ENCODE measurements at places on chromosomes 1 and 21. TPM values are rescaled to one million over a fixed set of nuclear protein-coding genes. Genes with fewer than 3 reads are reported as not detected.
A peak's percentile ranks its signal among the peaks of the same experiment; 100 is the strongest.

DNA sequence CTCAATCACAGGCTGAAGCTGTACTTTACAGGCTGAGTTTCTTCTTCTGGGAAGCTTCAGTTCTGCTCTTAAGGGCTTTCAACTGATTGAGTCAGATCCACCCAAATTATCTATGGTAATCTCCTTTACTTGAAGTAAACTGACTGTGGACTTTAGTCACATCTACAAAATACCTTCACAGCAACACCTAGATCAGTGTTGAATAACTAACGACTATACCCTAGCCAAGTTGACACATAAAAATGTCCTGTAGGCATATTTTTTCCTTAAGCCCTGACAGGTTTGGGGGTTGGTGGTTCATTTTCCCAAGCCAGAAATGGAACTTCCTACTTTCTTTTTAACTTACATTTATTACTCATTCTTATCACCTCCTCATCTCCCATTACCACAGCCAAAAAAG lies 42.9 kb upstream of the PRKACB start:
- no peak for DNase-seq

DNA sequence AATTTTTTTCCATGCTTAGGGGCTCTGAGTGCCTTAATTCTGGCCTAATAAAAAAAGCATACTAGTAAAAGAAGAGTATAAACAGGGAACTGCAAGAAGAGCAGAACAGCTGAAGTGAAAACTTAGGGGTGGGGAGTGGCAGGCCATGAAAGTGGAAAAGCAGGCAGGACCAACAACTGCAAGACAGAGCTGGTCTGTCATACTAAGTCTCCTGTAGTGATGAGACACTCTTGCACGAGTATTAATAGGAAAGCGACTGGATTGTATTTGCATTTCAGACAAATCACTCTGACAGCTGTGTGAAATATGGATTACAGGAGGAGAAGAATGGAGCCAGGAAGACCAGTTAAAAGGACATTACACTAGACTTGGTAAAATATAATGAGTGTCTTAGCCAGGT lies 449.9 kb downstream of the NUF2 start:
- DNase-seq = no peak

DNA sequence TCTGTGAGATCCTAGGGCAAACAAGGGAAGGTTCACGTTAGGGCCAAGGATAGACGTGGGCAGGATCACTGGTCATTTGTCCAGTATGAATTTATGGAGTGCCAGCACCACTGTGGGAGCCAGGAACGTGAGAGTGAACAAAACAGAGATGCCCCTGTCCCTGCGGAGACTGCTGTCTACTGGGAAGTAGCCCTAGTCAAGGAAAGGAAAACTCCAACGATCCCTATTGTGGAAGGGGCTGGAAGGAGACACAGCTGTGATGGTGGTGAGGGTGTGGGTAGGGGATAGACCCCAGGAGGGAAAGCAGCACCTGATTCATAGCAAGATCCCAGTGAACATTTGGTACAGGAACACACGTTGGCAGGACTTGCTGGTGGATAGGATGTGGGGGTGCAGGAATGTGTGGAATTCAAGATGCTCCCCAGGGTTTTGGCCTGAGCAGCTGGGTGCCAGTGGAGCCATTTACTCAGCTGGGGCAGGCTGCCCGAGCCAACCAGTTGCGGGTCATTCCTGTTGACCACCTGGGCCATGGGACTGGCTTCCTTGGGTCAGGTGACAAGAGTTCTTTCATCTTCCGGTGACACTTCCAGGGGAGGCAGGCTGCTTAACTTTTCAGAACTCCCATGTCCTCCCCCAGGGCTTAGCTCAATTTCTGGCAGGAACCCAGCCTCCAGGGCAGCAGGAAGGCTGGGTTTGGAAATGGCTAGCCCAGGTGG lies 1.2 kb upstream of the ATP13A2 start:
- no peak for DNase-seq

DNA sequence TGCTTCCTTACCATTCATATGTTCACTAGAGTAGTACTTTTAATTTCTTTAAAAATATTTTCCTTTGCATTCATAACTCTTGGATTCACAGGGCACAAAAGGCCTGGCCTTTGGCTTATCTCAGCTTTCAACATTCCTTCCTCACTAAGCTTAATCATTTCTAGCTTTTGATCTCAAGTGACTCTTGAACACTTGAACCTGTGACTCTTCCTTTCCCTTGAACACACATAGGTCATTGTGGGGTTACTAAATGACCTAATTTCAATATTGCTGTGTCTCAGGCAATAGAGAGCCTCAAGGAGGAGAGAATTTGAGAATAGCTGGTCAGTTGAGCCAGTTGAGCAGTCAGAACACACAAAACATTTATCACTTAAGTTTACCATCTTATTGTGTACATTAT lies 49.9 kb downstream of the COL11A1 start:
- no peak for DNase-seq

DNA sequence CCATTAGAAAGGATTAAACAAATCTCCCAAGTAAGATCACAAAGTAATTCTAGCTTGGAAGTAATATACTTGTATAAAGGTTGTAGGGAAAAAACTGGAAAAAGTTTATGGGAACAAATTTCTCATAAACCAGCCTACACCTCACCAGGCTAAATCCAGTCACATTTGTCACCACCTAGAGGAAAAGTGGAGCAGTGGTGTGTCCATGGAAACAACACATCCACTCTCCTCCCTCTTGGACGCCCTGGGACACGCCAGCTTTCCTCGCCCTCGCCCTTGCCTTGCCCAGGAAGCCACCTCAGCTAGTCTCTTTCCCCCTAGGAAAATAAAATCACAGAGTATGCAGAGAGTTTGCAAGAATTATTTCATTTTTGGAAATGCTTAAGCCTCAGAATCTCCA lies 2.2 kb downstream of the PALMD start:
- no peak for DNase-seq

GRCh38 chr1:212700223-212700891 lies 717 bp upstream of the BATF3 start:
- peak; percentile 37 for DNase-seq

The CRYAA gene
- total RNA-seq = not detected

DNA sequence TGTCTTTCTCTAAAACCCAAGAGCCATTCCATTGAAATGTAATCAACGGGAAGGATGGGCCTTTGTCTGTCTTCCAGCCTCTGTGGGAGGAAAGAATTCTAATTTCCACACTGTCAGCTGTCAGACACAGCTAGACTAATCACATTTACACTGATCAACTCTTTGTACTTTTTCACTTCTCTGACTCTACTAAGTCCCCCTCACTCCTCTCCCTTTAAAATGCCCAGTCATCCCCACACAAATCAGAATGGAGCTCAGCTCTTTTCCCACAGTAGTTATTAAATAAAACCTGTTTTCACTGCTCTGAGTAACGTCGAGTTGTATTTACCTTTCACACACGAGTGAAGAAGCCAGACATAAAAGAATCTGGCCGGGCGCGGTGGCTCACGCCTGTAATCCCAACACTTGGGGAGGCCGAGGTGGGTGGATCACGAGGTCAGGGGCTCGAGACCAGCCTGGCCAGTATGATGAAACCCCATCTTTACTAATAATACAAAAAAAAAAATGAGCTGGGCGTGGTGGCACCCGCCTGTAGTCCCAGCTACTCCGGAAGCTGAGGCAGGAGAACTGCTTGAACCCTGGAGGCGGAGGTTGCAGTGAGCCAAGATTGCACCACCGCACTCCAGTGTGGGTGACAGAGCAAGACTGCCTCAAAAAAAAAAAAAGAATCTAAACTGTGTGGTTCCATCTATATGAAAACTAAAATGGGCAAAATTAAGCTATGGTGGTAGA lies 13.3 kb downstream of the ZBTB8OS start:
- no peak for DNase-seq

DNA sequence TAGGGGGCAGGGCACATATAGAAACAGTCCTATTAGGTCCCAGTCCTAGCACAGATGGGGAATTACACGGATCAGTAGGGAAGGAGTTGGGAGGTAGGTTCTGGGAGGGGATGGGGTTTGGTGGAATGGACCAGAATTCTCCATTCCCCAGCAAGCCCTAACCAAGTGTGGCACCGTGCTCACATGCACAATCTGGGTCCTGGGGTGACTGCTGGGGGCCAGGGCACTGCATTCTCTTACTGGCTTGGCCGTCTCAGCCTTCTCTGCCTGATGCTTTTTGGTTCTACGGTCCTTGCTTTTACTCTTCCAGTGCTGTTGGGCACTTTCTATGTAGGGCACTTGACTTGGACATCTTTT lies 53.9 kb downstream of the NENF start:
- DNase-seq = no peak

The KMO gene
- not detected for total RNA-seq

- DNase-seq = no peak
Observed at GRCh38 chr1:27339213-27339612, 2.6 kb upstream of the SYTL1 start.

The KLF17 gene
- total RNA-seq = not detected

- DNase-seq = no peak
Observed at GRCh38 chr1:118881751-118882150, 106.4 kb downstream of the TBX15 start.

The RAB3B gene
- 0.05 TPM for total RNA-seq

The PEA15 gene
- total RNA-seq = 71.2 TPM

DNA sequence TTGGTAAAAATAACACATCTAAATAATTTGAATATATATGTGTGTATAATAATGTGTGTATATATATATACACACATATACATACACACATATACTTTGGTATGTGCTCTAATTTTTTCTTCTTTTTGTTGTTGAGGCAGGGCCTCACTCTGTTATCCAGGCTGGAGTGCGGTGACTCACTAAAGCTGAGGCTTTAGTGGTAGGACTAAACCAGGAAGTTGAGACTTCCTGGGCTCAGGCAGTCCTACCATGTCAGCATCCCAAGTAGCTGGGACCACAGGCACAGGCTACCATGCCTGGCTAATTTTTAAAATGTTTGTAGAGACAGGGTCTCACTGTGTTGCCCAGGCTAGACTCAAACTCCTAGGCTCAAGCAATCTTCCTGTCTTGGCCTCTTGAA lies 46.7 kb upstream of the CXADR start:
- DNase-seq = no peak

The ITGB2 gene
- 294 TPM for total RNA-seq

The ALPL gene
- total RNA-seq = not detected

The OR2L8 gene
- not detected for total RNA-seq

The NTRK1 gene
- total RNA-seq = 49.8 TPM

The PGLYRP4 gene
- total RNA-seq = not detected

The ECE1 gene
- total RNA-seq = 139 TPM

DNA sequence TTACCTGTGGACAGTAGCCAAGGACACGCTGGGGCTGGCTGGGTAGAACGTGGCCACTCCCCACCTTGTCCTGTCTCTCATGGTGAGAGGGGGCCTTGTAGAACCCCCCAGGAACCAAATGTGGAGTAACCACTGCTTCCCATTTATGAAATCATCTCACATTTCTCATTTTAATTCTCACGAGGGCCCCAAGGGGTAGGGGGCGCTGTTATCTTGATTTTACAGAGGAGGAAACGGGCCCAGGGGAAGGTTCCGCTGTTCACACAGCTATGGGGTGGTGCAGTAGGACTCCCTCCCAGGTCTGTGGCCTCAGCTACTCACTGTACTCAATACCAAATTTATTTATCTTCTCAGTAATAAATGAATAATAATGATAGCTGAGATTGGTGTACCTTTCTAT lies 5.5 kb downstream of the SMPDL3B start:
- DNase-seq = peak; percentile 53

Measured in activated T-helper 1 cell treated with anti-CD3 and anti-CD28 coated beads, Interleukin-12 subunit alpha, Interleukin-12 subunit beta, Interleukin-2, Interleukin-4 antibody, amounts not matched to agents 30 ng/mL and 10 ng/mL and 1 ng/mL, durations not matched to agents 14 hours and 24 hours and 36 hours (primary cell).